ENCODE measurements at places on chromosomes 6 and 20.

GRCh38 chr6:52994031-52994838, 849 bp downstream of the GSTA4 start:
- DNase-seq = no peak

- DNase-seq = no peak
Observed at GRCh38 chr6:150324044-150324443, 44.8 kb upstream of the IYD start.

DNA sequence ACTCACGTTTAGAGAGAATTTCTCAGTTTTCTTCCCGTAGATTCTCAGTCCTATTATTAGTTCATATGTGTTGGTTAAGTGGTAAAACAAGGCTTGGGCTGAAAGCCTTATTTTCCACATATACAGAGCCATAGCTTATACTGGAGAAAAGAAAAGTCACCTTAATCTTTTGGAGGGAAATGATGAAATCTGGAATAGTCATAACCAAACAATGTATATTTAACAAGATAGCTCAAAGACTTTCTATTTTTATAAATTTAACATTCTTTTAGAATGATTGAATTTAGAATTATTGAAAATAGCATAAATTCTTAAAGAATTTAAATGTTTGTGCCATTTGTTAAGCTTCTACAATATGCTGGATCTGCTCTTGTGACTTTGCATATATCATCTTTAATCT, 85.8 kb downstream of the CDKAL1 start:
- DNase-seq = no peak

DNA sequence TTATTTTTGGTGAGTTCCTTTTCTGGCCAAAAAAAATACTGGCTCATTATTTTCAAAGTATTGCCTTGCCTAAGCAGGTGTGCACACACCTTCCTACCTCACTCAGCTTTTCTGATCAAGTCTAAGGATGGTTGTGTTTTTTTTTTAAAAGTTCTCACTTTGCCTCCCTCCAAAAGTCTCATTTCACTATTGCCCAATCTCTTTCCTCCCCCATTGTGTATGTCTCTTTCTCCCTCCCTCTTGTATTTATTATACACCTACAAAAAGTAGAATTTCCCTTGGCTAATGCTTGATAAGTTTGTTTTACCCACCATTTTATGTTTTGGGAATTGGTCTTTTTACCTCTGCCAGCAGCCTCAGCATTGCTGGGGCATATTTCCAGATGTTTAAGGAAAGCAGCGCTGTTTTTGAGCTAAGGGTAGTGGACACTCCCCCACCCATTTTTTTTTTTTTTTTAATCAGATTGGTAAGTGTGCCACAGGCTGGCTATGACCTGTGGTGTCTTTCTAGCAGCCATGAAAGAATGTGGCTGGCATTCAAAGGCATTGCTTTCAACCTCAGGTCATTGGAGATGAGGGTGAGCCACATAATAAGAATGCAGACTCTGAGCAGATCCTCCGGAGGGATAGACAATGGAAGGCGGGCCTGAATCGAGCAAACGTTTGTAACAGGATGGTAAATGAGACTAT, 668.6 kb downstream of the UTRN start:
- DNase-seq = no peak

- no peak for DNase-seq
Observed at GRCh38 chr6:82179415-82179814, 68.1 kb downstream of the IBTK start.

DNA sequence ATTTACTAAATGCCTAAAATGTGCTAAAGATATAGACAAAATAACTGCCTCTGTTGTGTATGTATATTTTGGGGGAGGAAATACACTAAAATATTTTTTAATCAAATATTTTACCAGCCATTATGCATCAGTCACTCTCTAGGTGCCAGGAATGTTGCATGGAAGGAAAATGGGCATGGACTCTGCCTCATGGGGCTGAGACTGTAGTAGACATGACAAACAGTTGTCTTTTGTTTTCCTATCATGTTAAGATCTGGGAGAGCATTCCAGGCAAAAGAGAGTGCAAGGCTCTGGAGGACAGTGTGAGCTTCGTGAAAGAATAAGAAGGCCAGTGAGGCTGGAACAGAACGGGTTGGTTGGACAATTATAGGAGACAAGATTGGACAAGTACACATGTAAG, 26.5 kb downstream of the HLA-DOB start:
- DNase-seq = no peak

DNA sequence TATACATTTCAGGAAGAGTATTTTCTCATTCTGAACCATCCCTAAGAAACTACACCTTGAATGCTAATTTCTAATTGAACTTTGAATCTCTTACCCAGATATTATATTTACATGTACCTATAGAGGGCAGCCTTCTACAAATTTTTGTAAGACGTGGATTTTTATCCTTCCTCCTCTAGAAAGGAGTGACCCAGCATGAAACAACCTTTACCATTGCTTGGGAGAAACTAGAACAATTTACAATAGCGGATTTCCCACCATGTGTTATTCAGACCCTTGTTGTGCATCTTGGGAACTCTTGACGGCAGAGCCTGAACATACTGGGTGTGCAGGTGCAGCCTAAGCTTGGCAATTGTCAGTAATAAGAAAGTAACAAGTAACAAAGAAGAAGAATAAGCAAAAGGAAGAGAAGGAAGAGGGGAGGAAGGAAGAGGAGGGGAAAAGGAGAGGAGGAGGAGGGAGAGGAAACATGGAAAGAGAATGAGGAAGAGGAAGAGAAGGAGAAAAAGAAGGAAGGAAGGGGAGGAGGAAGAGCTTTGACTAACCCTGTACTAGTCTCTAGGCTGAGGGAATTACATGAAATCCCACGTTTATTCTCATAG, 10.8 kb upstream of the TAAR1 start:
- no peak for DNase-seq

DNA sequence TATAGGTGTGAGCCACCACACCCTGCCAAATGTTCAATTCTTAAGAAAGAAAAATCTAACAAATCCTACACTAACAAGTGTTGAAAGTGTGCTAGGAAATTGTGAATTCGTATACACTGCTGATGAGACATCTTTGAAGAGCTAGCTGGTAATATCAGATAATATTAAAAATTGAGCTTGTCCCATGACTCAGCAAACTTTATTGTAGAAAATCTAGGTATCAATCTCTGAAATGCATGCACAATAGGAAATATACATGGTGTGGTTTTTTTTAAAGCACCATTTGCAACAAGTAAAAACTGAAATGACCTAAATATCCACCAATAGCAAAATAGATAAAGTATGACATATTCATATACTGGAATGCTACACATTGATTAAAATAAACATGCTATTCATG, 110.1 kb upstream of the NXT1 start:
- no peak for DNase-seq

- no peak for DNase-seq
Observed at GRCh38 chr20:12679447-12679846, 329.3 kb upstream of the SPTLC3 start.

- DNase-seq = no peak
Observed at GRCh38 chr20:6942266-6942665, 174.8 kb downstream of the BMP2 start.

- no peak for DNase-seq
Observed at GRCh38 chr6:16402581-16402900, 164.2 kb downstream of the GMPR start.

- DNase-seq = no peak
Observed at GRCh38 chr6:129598244-129599187, 111.5 kb downstream of the ARHGAP18 start.

GRCh38 chr6:108751282-108751681, 96.9 kb upstream of the ARMC2 start:
- no peak for DNase-seq

GRCh38 chr6:57283911-57284455, 33.4 kb upstream of the PRIM2 start:
- no peak for DNase-seq
